ENCODE measurements at places on chromosomes 12 and 14. TPM values are rescaled to one million over a fixed set of nuclear protein-coding genes. Genes with fewer than 3 reads are reported as not detected.

DNA sequence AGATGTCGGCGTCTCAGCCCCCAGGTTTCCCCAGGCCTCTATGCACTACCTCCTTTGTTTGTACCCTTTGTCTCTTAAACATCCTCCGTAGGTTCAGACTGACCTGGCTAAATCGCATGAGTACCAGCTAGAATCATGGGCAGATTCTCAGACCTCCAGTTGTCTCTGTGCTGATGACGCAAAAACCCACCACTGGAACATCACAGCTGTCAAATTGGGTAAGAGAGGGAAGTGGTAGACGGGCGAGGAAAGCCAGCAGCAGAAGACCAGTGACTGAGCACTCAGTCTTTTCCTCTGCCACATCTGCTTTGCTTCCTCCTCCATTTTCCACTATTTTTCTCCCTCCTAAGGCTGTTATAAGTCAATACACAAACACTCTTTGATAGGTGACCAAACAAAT is 29.7 kb downstream of the A2ML1 start:
- DNase-seq = no peak

DNA sequence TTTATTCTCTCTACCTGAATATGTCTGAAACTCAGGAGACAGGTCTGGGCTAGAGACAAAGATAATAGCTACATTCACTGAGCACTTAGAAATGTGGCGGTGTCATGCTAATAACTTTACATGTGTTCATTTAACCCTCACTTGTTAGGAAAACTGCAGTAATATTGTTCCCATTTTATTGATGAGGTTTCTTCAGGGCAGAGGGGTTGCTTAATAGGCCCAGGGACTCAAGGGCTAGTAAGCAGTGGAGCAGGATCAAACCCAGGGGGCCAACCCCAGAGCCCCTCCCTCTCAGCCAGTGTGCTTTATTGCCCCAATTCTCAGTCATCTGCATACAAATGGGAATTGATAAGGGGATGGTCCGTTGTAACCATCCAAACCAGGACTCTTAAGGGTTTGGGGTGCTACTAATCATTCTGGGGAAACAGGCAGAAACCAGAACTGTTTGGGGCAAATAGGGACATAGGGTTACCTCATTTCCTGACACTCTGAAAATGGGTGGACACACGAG is 142.8 kb upstream of the AMIGO2 start:
- no peak for DNase-seq

B4GALNT1 gene
- 60.9 TPM for total RNA-seq

HOTAIR gene
- 2.2 TPM for total RNA-seq

GRCh38 chr12:76042147-76042546 is 10.6 kb upstream of the PHLDA1 start:
- DNase-seq = no peak

GPR137C gene
- total RNA-seq = 5.8 TPM

RBP5 gene
- 0.46 TPM for total RNA-seq

GRCh38 chr12:67452119-67452805 is 183.1 kb downstream of the CAND1 start:
- no peak for DNase-seq

DNA sequence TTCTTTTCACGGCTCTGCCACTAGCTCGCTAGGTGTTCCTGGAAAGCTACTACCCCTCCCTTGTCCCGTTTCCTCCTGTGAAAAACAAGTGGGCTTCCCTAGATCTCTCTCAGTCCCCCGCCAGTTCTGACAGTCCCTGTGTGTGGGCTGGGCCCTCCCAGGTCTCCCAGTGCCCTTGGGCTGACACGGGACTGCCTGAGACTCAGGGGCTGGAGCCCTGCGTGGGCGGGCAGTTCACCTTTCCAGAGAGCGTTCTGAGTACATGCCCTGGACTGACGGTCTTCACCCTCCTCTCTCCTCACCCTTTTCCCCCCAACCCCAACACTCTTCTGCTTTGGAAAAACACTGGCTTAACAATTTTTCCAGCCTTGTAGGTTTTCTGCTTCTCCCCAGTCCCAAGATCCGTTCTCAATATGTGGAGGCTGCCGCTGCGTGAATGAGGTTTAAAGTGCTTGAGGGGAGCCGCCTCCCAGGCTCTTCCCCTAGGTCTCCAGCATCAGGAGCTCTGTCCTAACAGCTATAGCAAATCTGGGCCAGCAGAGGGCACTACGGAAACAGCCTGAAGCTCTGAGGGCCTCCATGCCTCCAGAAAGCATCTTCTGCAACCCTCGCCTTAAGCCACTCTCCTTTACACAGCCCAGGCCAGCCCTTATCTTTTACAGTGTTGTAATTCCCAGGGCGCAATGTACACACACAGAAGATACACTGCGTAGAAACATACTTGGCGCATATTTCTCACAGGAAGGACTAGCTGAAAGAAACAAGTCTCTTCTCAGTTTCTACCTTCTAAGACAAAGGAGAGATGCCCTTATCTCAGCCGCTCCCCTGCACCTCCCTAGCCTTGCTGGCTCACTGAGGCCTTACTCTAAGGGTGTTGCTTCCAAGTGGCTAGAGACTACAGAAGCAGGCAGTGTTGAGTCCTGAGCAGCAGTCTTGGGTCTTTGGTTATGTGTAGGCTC is 10.4 kb upstream of the DCD start:
- DNase-seq = peak; percentile 75

- peak; percentile 80 for DNase-seq
Measured at GRCh38 chr14:104094709-104095425, 9.4 kb downstream of the ASPG start.

- DNase-seq = peak; percentile 32
Measured at GRCh38 chr12:122106843-122107242, 28.3 kb downstream of the MLXIP start.

DNA sequence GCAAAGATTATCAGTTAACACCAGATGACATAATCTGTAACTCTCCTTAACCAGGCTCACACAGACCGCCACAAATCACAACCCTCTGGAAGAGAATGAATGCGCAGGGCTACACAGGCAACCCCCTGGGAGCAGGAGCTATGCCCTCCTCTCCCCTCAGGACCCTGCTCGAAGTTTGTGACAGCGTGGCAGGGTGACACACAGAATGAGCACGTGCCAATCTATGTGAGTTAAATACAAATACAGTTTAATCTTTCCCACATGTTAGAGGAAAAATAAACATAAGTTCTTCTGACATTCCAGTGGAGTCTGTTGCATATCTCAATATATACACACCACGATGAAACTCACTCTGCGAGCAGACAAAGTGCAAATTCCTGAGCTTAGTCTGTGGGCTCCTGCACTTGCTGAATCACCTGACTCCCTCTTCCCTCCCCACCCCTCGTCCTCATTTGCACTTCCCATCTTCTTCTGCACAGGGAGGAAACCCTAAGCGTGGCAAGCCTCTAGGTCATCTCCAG is 37.6 kb downstream of the BCAT1 start:
- peak; percentile 60 for DNase-seq

- peak; percentile 39 for DNase-seq
Measured at GRCh38 chr12:95882080-95882479, 23.3 kb downstream of the SNRPF start.

DNA sequence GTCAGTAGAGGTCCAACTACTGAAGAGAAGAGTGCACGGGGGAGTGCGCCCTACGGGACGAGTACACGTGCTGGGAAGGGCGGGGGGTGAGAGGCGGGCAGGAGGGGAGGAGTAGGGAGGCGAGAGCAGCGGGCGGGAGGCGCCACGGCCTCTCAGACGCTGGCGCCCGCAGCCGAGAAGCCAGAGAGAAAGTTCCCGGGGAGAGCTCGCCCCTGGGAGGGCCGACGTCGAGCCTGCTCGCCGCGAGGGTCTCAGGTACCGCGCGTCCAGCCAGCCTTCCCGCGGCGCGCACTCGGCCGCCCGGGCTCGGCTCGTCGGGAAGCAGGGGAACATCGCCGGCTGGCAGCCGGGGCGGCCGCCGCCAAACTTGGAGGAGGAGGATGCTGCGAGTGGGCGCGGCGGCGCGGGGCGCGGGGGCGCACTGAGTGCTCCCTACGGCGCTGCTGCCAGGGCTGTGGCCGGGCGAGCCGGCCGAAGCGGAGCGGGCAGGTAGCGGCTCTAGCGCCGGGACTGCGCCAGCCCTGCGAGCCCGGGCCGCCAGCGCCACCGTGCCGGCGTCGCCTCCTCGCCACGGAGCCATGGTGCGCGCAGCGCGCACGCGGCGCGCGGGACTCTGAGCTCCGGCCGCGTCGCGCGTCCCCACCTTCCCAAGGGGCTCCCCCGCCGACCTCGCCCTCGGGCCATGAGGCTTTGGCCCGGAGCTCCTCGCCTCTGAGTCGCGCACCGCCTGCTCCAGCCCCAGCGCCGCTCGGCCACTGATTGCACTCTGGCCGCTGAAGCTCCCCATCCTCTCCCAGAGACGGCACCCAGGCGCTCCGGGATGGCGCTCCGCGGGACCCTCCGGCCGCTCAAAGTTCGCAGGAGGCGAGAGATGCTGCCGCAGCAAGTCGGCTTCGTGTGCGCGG is at the start of gene SLC24A4:
TSS of gene SLC24A4 (plus strand) at position 155 of the 905 bp plus-strand sequence. CDS start at position 821, 666 bp downstream.
- peak; percentile 16 for DNase-seq

MANSC1 gene
- 1.5 TPM for total RNA-seq

- DNase-seq = peak; percentile 38
Measured at GRCh38 chr14:81137316-81137715, 83.4 kb downstream of the GTF2A1 start.

GRCh38 chr12:119259484-119259883 is 75.0 kb upstream of the CCDC60 start:
- peak; percentile 17 for DNase-seq

DNA sequence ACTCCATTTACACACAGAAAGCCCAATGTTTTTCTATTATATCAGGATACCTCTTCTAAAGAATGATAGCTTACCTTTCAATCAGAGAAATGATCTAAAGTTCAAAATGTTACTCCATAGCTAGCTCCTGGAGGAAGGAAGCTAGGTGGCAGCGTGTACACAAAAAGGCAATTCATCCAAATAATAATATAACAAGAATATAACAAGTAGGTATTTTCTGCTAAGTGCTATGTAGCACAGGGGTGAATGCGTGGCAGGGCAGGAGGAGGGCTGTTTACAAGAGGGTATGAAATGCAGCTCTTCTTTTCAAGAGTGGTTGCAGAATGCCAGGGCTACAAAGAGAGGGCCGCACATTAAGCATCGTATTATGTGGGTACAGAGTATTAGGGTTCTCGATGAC is 663 bp upstream of the SNAPC1 start:
- DNase-seq = no peak

DNA sequence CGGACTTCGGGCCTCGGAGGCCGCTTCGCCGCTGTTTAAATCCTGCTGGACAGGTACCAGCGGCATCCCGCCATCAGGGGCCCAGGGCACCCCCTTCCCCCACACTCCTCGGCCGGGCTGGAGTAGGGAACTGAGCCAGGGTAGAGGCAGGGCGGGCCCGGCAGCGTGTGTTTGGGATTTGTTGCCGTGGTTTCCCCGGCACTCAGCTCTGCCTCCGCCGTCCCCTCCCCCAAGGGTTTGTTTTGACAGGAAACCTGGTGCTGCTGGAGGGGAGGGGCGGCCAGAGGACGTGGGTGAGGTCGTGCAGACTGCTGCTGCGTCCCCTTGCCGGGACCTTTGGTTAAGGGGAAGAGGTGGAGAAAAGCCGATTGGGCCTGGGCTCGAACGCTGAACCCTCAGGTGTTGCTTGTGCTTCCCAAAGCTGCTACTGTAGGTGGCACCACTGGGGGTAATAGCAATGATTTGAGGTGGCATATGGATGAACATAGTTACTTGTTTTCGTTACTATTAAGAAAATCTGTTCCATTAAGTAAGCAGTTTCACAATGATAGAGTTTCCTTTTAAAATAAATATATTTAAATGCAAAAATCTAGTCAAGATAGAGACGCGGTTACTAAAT is 778 bp downstream of the TCP11L2 start:
- peak; percentile 73 for DNase-seq

DNA sequence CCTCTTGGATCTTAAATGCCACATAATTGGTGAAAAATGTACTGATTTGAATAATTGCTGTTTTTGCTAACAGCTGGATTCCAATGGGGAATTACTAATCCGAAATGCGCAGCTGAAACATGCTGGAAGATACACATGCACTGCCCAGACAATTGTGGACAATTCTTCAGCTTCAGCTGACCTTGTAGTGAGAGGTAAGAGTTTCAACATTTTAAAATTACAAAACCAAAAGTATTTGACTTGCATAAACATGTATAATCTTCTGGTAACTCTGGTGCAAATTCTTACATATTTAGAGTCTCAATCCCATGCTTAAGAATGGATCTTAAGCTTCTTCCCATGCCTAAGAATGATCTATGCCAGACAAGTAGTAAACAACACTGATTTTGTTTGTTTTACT is 229.1 kb upstream of the PDZRN4 start:
- no peak for DNase-seq

TMEM229B gene
- 2.9 TPM for total RNA-seq

- DNase-seq = no peak
Measured at GRCh38 chr14:94654071-94654861, 42.1 kb downstream of the SERPINA3 start.

BCL2L14 gene
- not detected for total RNA-seq

GRCh38 chr12:38392554-38393144 is 76.1 kb downstream of the ALG10B start:
- peak; percentile 6 for DNase-seq

DNA sequence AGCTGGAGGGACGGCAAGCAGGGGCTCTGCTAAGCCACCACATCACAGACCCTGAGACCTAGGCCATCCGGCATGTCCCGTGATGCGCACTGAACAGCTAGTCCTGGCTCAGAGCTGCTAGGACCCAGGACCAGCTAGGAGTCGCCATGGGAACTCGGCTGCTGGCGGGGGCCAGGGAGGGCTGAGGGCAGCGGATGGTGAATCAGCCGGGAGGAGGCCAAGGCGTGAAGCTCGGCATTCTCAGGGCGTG is 5.1 kb downstream of the AHNAK2 start:
- peak; percentile 100 for DNase-seq

GRCh38 chr12:32322354-32322753 is 77.0 kb upstream of the FGD4 start:
- no peak for DNase-seq
